GM19239 (cell line): ENCODE measurements at places on chromosomes 13 and 19.
A peak's percentile ranks its signal among the peaks of the same experiment; 100 is the strongest.

- peak; percentile 35 for DNase-seq
These were observed 30.1 kb downstream of the WDFY2 start for GRCh38 chr13:51614350-51614786.

GRCh38 chr13:106056851-106057250 lies 478.6 kb downstream of the EFNB2 start:
- no peak for DNase-seq

DNA sequence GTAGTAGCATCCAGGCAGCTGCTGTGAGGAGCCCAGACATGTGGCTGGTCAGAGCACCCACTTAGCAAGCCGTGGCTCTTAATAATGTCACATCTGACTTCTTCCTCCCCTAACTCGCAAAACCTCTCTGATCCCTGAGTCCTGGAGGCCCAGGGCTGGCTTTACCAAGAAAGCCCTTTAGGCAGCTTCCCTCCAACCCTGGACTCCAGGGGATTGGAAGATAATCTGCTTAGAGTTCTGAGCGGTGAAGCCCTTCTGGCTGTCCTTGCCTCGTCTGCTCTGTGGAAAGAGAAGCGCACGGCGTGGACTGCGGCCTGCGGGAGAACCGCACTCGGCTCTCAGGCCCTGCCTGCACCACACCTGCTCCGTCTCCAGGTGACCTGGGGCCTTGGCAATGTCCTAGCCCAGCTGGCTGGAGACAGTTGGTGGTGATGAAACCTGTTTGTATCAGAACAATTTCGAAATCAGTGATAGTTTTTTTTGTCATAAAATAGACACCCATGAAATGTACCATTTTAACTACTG lies 64.5 kb upstream of the MCF2L start:
- DNase-seq, result no peak

DNA sequence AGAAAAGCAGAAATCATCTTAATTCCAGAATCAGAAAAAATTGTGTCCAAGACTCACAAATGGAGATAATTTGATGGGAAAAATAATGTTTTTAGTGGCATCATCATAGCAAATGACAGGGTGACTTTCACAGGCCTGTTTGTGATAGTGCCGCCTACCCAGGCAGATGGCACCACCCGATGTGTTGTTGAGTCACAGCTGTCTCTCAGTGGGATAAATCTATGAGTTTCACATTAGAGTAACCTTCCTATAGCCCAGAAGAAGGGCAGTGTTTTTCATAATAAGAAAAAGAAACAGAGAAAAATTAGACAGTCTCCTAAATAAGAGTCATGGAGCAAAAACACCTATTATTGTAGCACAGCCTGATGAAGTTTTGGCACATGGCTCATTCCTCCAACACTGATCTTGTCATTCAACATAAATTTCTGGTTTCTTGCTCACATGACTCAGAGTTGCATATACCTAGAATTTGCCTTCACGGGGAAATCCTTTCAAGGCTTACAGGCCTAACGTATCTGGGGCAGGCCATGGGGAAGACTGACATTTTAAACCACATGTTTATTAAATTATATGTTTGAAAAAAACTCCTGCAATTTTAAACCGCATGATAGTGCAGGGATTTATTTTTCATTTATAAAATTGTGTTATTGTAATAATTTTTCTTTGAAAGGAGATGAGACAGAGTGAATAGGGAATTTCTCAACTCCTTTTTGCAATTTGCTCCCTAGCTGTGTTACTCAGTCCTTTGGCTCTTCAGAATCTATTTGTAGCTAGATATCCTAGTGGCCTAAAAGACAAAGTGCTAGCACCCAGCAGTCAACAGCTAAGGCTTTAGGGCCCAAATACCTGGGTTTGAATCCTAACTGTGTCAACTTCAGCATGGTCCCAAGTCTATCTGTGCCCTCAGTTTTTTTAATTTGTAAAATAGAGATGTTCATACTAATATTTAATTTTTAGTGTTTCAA lies 393.7 kb downstream of the NDFIP2 start:
- no peak for DNase-seq

GRCh38 chr13:42760951-42761350 lies 20.4 kb upstream of the FAM216B start:
- no peak for DNase-seq

- no peak for DNase-seq
These were observed 18.1 kb upstream of the LRP3 start for GRCh38 chr19:33175886-33176669.

GRCh38 chr13:51635137-51635878 lies 51.0 kb downstream of the WDFY2 start:
- no peak for DNase-seq

DNA sequence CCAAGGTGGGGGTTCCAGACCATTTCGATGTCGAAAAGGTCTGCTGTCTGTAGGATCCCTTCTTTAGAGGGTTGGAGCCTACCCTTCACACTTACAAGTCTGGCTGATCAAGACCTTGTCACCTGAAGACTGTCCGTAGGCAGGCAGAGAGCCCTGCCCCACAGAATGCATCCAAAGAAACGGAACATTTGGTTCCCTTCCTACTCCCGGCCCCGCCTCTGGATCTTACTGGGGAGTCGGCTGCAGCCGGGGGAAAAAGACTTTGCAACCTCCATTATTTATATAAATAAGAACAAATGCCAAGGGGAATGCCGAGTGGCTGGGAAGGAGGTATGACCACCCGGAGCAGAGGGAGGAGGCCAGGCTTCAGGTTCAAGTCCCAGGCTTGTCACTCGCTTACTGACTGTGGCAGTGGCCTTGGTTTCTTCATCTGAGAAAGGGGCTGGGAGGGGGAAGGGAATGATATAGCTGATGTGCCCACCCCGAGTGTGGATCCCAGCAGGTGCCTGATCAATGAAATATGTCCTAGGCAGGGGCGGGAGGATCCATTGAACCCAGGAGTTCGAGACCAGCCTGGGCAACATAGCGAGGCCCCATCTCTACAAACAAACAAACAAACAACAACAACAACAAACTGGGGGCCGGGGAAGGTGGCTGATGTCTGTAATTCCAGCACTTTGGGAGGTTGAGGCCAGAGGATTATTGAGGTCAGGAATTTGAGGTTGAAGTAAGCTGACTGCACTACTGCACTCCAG lies 48.7 kb downstream of the RFX2 start:
- no peak for DNase-seq

DNA sequence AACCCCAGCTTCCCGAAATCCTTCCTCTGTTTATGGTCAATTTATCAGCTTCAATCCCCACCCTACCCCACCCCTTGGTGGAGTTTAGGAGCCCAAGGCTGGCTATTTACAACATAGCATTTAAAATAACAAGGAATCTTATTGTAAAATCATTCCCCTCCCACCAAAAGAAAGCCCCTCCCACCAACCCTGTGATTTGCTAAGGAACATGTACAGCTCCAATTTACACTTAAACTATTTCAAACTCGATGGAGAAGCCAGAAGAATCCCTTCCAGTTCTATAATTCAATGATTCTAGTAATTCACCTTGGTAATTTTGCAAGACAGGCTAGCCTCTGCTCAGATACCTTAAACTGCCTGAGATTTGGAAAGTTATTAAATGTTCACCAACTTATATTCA lies 3.0 kb downstream of the LATS2 start:
- DNase-seq, result no peak

DNA sequence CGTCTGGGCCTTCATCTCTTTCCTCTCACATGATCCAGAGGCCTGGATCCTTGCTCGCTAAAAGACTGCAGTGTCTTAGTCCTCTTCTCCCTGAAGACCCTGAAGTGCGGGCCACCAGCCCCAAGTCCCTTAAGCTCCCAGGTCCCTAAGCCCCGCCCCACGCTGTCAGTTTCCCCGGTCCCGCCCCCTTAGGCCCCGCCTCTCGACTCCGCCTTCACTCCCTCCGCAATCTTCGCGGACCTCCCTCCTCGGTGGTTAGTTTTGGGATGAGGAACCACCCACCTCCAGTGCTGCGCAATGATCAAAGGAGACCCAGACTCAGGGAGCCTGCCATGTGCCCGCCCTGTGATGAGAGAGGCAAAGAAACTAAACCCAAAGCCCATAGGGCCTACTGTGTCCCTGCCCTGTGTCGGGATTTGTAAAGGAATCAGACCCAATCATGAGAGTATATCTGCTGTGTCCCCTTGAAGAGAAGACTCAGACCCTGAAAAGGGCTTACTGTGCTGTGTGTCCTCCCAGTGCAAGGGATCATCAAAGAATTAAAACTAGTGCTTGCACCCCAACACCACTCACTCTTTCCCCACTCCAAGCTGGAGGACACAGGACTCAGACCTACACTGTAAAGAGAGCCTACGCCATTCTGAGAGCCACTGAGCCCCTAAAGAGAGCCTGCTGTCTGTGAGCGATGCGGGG lies 3.0 kb upstream of the COX6B1 start:
- DNase-seq, result no peak

DNA sequence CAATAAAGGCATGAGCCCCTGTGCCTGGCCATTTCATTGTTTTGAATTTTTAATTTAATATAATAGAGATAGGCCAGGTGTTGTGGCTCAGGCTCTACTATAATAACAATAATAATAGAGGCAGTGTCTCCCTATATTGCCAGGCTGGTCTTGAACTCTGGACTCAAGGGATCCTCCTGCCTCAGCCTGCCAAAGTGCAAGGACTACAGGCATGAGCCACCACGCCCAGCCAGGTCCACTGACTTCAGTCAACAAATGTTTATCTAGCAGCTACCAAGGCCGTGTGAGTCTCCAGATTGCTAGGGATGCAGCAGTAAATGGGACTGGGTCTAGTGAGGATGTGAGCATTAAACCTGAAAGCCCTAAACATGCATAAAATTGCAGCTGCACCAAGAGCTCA lies 13.8 kb upstream of the ILF3 start:
- DNase-seq, result no peak

- no peak for DNase-seq
These were observed 15.7 kb upstream of the SCEL start for GRCh38 chr13:77519808-77520207.

DNA sequence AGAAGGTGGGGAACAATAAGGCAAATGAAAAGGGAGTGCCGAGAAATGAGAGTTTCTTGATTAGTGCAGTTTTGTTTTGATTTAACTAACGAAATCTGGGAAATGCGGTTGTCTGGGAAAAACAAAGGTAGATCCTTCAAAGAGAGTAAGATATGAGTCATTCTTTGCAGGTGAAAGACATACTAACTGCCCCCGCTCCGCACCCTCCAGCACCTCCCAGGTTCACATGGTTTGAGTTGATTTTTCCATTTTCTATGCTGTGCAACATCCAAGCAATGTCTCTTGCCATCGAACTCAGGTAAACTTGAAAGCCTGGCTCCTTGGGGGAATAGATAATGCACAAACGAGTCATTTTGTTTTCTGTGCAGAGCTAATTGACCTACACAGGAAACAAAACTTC lies 84.1 kb upstream of the KLF12 start:
- DNase-seq, result no peak

DNA sequence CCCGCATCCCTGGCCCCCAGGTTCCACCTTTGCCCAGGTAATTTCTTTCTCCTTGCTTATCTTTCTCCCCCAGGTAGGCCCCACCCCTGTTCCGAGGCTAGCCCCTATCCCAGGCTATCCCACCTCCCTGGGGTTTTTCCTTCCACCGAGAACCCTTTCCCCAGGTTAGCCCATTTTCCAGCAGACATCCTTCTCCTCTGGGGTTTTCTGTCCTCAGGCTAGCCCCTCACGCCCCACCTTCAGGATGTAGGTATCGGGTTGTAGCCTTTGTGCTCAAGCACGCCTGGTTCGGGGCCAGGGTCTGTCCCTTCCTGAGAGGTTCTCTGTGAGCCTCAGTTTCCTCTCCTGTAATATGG lies 837 bp downstream of the FSD1 start:
- DNase-seq, result no peak

DNA sequence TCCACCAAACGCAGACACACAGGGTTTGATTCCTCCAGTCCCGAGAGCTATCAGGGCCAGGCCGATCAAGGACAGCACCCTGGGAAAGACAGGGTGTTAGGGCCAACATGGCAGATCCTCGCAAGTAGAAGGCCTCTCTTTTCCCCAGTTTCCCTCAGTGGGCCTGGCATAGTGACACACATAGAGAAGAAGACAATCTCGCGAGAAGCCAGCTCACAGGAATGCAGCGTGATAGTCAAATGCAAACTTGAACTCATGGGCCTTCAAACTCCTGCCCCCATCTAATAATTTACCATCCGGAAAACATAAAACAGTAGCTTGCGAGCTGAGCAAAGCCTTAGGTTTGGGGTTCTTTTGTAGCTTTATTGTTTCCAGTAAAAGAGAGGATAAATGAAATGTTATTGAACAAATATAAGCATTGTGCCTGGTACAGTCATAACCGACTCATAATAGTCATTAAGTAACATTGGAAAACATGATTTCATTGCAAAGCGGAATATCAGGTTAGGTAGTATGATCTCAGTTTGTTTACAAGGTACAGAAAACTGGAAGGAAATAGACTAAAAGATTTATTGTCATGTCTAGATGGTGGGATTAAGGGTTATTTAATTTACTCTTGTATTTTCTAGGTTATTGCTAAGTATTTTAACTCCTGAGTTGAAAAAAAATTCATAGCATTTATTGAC lies 30.5 kb downstream of the SLC15A1 start:
- DNase-seq, result no peak

DNA sequence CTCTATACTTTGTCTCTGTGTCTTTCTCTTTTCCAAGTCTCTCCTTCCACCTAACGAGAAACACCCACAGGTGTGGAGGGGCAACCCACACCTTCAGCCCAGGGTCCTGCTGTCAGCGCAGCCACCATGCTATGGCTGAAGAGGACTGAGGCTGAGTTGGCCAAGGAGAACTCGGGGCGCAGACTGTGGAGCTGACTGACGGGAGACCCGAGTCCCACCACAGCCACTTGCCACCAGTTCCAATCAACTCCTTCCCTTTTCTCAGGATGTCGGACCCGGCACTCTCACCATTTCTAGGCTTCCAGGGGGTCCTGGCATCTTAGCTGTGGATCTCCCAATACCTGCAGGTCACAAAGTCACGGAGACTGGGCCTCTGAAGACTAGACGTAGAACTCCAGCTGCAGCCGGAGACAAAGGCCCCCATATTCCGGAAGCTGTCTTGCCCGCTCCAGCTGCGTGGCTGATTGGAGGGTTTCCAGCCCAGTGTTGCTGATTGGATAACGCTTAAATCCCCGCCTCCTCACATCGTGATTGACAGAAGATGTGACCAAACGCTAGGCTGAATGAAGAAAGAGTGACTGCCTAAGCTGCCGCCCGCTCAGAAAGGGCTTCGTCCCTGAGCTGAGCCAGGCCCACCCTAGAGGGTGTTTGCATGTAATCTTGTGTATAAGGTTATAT lies 63.6 kb downstream of the ZNF429 start:
- DNase-seq, result no peak

GRCh38 chr19:33795370-33796163 lies 1.1 kb upstream of the KCTD15 start:
- peak; percentile 66 for DNase-seq

DNA sequence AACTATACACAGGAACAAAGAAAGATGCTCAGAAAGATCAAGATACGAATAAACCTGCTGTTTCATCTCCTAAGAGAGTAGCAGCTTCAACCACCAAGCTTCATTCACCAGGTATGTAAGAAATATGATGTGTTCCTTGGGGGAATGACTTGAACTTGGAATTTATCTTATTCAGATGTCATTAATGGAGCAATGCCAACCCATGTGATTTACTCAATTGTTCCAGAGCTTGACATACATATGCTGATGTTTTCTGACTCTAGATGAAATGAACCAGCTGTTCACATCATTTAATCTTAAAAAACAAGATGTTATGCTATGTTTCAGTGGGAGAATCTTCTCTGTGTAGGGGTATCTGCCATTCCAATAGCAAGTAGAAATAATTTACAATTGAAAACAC lies 270.9 kb downstream of the SLC7A1 start:
- DNase-seq, result no peak
